GM03348 (cell line): ENCODE measurements at places on chromosomes 5 and 9.

DNA sequence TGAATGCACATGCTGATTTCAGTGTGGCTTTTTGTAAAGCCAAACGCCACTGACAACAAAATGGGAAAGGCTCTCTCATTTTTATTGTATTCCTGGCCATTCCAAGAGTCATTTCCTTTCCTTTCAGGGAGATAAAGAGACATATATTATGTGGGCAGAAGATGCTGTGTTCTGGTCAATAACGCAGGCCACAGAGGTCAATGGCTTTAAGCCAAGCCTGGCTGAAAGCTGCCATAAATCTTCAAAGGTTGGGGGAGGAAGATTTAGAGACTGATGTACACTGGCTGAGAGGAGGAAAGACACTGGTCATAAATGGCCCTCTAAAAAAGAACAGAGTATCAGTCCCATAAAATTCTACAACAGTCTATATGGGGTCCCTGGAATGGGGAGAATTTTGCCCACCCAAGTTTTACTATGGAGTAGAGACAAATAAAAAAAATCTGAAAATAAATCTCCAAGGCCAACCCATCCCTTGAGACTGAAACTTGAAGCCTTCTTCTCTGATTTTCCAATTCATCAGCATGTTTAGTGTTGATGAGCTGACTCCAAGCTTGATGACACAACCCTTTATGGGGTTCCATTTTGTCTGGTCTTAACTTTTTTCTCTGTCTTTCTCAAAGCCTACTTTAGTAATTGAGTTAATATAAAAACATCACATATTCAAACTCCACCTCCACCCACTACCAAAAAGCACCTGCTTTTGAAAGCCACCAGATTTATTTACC is 152.1 kb upstream of the SLC24A2 start:
- no peak for DNase-seq

GRCh38 chr9:18580151-18580550 is 106.2 kb downstream of the ADAMTSL1 start:
- DNase-seq = peak; percentile 35

- DNase-seq = no peak
Measured at GRCh38 chr5:32726086-32726557, 15.0 kb downstream of the NPR3 start.

DNA sequence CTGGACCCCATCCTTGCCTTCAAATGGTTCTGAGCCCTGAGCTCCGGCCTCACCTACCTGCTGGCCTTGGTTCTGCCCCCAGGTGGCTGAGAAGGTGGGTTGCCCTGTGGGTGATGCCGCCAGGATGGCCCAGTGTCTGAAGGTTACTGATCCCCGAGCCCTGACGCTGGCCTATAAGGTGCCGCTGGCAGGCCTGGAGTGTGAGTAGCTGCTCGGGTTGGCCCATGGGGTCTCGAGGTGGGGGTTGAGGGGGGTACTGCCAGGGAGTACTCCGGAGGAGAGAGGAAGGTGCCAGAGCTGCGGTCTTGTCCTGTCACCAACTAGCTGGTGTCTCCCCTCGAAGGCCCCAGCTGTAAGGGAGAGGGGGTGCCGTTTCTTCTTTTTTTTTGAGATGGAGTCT is 5.2 kb downstream of the CEL start:
- DNase-seq = no peak

GRCh38 chr5:140146523-140146842 is 20.7 kb downstream of the IGIP start:
- no peak for DNase-seq

DNA sequence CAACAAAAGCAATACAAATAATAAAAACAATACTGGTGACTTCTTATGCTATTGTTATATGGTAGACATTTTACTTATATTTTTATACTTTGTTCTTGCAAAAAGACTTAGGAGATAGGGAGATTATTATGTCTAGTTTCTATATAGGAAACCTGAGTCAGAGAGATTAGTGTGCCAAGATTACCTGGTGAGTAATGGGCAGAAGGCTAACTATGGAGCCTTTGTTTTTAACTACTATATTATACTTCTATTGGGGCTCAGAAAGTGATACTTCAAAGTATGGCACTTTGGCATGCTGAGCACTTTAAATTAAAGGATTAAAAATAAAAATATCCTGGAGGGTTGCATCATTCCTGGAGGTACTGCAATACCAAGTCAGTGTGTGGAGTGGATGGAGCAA is 117.5 kb upstream of the CLINT1 start:
- no peak for DNase-seq

DNA sequence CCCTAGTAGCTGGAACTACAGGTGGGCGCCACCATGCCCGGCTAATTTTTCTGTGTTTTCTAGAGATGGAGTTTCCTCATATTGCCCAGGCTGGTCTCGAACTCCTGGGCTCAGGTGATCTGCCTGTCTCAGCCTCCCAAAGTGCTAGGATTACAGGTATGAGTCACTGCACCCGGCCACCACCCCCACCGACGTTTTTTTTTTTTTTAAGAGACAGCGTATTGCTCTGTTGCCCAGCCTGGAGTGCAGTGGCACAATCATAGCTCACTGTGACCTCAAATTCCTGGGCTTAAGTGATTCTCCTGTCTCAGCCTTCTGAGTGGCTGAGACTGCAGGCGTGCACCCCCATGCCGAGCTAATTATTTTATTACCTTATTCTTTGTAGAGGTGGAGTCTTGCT is 38.2 kb downstream of the WDR70 start:
- DNase-seq = no peak

DNA sequence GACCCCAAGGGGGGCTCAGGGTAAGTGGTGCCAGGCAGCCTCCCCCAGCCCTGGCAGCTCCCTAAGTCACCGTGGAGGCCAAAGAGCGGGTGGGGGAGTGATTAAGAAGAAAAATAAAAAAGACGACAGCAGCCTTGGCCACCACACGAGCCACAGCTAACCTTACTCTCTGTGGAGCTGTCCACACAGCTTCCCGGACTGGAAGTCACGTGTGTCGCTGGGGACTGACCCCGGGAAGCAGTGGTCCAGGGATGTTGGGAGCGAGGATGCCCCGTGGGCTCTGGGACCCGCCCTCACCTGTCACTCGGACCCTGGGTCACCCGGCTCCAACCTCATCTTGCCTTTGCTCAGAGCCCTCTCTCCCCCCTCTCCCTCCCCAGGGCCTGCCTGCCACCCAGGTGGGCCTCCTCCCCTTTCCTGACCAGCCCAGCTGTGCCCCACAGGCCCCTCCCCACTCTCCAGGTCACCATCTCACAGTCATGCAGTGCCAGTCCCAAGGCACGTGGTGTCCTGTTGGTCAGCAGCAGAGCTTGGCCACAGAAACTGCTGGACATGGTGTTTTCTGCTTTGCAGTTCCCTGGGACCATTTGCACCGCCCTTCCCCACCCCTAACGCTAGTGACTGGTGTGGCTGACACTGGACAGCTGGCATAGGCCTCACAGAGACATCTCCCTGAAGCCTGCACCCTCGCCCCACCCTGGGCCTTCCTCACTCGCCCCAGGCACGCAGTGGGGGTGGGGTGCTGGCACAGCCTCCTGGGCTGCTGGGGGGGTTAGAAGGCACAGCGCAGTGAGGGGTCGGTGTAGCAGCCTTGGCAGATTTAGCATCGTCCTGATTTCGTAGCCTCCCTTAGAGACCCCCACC is 9.8 kb upstream of the EXOC3 start:
- no peak for DNase-seq

- no peak for DNase-seq
Measured at GRCh38 chr9:121038362-121038761, 11.7 kb downstream of the C5 start.

DNA sequence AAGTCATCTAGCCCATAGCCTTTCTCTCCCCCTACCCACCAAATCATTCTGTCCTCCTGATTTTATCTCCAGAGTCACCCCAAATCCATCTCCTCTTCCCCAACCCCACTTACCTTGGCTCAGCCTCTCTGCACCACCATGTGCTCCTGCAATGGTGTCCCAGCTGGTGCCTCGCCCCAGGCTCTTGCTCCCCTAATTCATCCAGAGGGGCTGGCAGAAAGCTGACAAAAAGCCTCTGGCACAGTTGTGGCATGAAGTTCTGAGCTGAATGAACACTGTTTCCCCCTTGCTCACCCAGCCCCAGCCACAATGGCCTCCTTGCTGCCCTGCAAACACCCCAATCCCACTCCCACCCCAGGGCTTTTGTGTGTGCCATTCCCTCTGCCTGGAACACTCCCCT is 10.2 kb downstream of the RETREG1 start:
- no peak for DNase-seq

- no peak for DNase-seq
Measured at GRCh38 chr9:83056174-83056573, 6.8 kb downstream of the RASEF start.

GRCh38 chr5:152164860-152165259 is 240.2 kb upstream of the GLRA1 start:
- no peak for DNase-seq

DNA sequence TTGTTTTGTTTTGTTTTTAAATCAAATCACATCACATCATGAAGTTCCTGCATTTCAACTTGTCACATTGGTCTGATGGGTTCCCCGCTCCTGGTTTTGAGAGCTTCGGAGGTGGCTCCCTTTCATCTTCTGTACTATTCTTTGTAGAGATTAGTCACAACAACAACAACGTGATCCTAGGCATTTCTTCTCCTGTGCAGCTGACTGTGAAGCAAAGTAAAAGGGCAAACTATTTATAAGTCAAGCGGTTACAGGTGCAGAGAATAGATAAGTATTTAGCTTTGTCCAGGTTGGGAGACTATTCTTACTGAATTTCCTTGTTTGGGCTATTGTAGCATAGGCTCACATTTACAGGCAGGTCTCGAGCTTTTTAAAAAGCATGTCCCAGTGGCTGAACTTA is 197.7 kb upstream of the CDKN2B start:
- no peak for DNase-seq

DNA sequence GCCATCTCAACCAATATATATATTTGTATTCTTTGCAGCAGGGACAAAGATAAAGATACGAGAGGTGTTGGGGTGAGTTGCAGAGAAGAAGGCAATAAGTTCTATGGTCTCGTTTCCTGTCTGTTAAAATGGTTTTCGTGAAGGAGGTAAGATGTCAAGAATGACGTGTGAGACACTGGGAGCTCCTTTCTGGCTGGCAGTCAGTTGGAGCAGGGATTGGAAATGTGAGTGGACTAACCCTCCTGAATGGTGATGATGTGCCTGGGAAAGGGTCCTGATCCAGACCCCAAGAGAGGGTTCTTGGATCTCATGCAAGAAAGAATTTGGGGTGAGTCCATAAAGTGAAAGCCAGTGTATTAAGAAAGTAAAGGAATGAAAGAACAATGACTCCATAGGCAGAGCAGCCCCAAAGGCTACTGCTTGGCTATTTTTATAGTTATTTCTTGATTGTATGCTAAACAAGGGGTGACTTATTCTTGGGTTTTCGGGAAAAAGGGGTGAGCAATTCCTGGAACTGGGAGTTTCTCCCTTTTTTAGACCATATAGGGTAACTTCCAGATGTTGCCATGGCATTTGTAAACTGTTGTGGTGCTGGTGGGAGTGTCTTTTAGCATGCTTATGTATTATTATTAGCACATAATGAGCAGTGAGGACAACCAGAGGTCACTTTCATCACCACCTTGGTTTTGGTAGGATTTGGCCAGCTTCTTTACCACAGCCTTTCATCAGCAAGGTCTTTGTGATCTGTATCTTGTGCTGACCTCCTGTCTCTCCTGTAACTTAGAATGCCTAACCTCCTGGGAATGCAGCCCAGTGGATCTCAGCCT is 53.7 kb downstream of the SPATA31C2 start:
- DNase-seq = no peak

- DNase-seq = no peak
Measured at GRCh38 chr5:1080432-1080831, 31.4 kb downstream of the SLC12A7 start.

DNA sequence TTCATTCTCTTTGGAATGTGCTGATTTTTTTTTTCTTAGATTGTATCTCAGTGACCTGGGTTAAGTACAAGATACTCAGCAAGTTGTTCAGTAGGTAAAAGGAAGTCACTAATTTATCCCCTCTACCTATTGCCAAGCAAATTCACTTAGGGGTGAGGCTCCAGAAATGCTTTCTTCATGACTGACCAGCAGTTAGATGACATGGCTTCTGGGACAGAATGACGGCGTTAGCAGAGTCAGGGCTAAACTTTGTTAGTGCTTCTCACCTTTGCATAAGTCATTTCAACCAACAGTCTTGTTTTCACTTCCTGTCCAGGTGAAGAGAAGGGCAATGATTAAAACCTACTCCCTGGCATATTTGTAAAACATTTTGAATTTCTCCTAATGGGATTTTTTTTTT is 20.2 kb upstream of the MTAP start:
- no peak for DNase-seq

DNA sequence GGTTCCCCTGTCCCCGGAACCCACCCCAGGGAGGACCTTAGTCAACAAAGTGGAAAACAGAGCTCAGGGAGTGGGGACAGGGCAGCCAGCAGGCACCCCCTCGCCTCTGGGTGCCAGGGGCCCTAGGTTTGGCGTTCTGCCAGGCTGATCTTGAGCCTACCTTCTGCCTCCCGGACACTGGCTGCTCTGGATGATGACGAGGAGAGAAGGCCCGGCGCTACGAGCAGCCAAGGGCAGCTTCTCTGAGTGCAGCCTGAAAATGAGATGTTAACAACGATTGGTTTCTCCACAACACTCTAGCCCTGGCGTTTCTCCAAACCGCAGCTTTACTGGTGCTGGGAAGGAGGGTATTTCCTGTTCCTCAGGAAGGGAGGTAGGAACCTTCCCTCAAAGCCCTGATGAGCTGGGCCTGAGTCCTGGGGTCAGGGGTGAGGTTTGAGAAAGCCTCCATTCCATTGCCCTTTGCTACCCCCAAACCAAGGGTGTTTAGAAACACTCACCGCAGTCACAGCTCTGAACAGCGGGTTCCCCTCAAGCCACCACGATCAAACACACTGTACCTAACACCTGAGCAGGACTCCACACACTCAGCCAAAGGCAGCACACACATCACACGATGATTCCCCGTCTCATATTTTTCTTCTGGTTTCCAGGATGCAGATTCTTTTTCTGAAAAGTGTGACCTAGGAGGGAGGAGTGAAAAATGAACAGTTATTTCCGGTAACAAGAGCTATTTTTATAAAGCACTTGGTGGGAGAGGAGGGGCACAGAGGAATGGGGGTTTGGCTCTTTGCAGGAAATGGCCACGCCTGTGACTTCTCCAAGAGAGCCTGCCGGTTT is at the start of gene STING1:
STING1 (minus strand) TSS at position 709 of the 840 bp plus-strand sequence. CDS start 1,054 bp downstream, outside the sequence.
- peak; percentile 92 for DNase-seq

- peak; percentile 75 for DNase-seq
Measured at GRCh38 chr5:176157656-176158055, 80.6 kb upstream of the SIMC1 start.

- DNase-seq = no peak
Measured at GRCh38 chr9:128056887-128057723, 10.0 kb downstream of the NAIF1 start.

DNA sequence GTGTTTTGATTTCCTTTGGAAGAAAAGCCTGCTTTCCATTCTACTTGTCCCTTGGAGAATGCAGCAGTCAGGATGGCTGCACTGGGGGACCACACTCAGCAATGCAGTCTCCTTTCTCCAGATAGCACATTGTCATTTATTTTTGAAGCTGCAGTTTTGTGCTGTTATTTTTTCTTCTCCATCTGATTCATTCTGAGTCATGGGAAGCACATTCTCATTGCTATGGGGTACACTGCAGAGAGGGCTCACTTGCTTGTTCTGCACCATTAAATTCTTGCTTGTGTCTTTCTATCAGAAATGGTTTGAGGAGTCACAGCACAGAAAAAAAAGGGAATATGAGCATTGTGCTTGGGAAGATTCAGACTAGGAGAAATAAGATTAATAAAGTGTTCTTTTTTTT is 39.7 kb upstream of the POC5 start:
- DNase-seq = no peak
